Vagina (tissue), 2 donors: ENCODE measurements at places on chromosomes 6 and 20. TPM values are rescaled to one million over a fixed set of nuclear protein-coding genes. Genes with fewer than 3 reads are reported as not detected.

Gene LSM14B
- 23.6 TPM for total RNA-seq

- H3K27ac ChIP-seq = no peak overlapping the region
- no peaks in the 10 kb centered on the region for H3K27me3 ChIP-seq
- DNase-seq = no peak
- H3K36me3 ChIP-seq = no peaks in the 10 kb centered on the region
- no peaks in the 10 kb centered on the region for H3K4me1 ChIP-seq
- H3K4me3 ChIP-seq = no peak overlapping the region
Measured at GRCh38 chr20:2280082-2280481, 15.7 kb upstream of the TGM3 start.

Gene FRK
- total RNA-seq = 3.9 TPM

Gene FAM217A
- not detected for total RNA-seq

DNA sequence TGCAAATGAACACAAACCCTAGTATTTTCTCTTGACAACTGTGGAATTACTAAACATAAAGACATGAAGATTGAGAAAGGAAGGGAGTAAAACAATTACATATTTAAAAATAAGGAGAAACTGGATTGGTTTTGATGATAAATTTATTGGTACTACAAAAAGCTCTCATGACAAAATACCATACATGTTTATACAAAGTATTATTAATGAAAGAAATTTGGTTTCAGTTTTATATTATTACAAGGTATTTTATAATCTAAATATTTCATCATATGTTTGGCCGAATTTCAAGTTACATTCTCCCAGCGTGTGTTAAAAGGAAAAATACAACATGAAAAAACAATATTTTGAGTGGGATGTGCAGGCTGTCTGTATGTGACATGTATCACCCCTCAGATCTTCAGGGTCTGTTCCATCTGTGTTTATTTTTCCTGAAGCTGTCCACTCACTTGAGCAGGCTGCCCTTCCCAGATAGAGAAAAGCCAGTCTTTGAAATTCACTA lies 568.4 kb downstream of the NKAIN2 start:
- no peak for DNase-seq
- no peak overlapping the region for H3K27ac ChIP-seq
- no peaks in the 10 kb centered on the region for H3K36me3 ChIP-seq
- H3K4me1 ChIP-seq = no peaks in the 10 kb centered on the region
- H3K27me3 ChIP-seq = no peaks in the 10 kb centered on the region
- H3K4me3 ChIP-seq = no peak overlapping the region

- H3K27me3 ChIP-seq = no peaks in the 10 kb centered on the region
- H3K27ac ChIP-seq = no peak overlapping the region
- no peaks in the 10 kb centered on the region for H3K36me3 ChIP-seq
- H3K4me3 ChIP-seq = no peak overlapping the region
- no peaks in the 10 kb centered on the region for H3K4me1 ChIP-seq
Measured at GRCh38 chr6:98695091-98695801, 139.1 kb upstream of the POU3F2 start.

- no peak for DNase-seq
- H3K4me3 ChIP-seq = no peak overlapping the region
- H3K27ac ChIP-seq = no peak overlapping the region
- no peaks in the 10 kb centered on the region for H3K36me3 ChIP-seq
- H3K27me3 ChIP-seq = no peaks in the 10 kb centered on the region
- no peaks in the 10 kb centered on the region for H3K4me1 ChIP-seq
Measured at GRCh38 chr20:32991792-32992641, 12.2 kb downstream of the SUN5 start.

DNA sequence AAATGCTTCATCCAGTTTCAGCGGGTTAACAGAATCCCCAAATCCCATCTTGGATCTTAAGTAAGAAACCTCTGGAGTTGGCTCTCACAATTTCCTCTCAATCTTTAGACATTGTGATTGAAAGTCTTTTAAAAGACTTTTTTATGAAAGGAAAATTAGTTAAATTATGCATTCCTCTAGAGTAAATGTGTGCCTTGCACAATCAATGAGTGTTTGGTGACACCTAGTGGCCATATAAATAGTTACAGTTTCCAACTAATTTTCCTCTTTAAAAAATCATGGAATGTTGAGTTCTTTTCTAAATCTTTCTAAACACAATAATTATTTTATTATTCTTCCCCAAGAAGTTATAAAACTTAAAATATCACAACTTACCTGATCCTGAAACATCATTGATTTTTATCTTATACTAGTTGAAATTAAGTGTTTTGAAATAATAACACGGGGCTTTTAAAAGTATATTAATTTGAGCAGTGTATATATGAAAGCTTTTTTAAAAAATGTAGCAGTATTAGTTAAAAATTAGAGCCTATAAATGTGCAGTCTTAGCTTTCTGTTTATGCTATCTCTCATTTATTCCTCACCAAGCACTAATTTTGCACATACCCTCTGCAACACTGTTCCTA lies 66.4 kb downstream of the PKHD1 start:
- no peaks in the 10 kb centered on the region for H3K27me3 ChIP-seq
- no peak overlapping the region for H3K27ac ChIP-seq
- no peak for DNase-seq
- no peak overlapping the region for H3K4me3 ChIP-seq

Gene GPRC6A
- not detected for total RNA-seq

Gene HNF4A
- total RNA-seq = not detected

DNA sequence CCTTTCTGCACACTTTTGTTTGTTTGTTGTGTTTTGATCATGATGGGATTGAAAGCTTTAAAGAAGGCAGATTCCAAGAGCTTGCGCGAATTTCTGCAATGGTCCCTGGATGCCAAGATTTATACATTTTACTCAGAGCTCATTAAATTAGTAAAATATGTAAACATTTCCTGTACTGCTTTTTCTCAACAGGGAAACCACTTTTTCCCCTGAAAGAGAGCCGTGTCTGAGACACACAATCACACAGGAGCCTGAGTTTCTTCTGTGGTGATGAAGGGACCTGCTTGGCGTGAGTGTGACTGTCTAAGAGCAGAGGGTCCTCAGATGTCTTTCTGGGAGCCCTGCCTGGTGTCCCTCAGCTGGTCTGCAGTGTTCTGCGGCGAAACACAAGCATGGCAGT lies 12.1 kb upstream of the TAGAP start:
- no peaks in the 10 kb centered on the region for H3K4me1 ChIP-seq
- no peak for DNase-seq
- H3K4me3 ChIP-seq = no peak overlapping the region
- H3K27ac ChIP-seq = no peak overlapping the region
- no peaks in the 10 kb centered on the region for H3K36me3 ChIP-seq

Gene ERVFRD-1
- total RNA-seq = 0.25 TPM

Gene KHDC1L
- total RNA-seq = not detected

Gene ENPP5
- total RNA-seq = 2.5 TPM

GRCh38 chr20:571754-572441 lies 28.3 kb upstream of the CSNK2A1 start:
- no peak overlapping the region for H3K4me3 ChIP-seq
- no peak overlapping the region for H3K27ac ChIP-seq
- H3K27me3 ChIP-seq = no peaks in the 10 kb centered on the region
